ENCODE measurements at places on chromosomes 6 and 20.

DNA sequence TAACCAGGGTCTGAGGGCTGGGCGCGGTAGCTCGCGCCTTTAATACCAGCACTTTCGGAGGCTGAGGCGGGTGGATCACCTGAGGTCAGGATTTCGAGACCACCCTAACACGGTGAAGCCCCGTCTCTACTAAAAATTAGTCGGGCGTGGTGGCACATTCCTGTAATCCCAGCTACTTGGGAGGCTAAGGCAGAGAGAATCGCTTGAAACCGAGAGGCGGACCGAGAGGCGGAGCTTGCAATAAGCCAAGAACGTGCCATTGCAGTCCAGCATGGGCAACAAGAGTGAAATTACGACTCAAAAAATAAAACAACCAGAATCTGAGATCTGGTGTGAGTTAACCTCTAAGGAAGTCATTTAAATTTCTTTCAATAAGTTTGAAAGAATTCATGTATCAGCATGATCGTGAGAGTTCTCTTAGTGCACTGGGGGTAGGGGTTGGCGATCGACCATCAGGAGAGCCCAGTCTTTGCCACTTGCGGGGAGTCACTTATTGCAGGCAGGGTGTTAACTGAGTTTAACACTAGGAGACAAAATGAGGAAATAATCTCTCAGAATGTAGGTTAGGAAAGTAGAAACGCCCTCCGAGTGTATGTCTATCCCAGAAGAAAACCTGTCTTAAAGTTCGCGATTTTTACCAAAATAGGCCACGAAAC lies 206.5 kb upstream of the ZNF184 start:
- no peak for DNase-seq

DNA sequence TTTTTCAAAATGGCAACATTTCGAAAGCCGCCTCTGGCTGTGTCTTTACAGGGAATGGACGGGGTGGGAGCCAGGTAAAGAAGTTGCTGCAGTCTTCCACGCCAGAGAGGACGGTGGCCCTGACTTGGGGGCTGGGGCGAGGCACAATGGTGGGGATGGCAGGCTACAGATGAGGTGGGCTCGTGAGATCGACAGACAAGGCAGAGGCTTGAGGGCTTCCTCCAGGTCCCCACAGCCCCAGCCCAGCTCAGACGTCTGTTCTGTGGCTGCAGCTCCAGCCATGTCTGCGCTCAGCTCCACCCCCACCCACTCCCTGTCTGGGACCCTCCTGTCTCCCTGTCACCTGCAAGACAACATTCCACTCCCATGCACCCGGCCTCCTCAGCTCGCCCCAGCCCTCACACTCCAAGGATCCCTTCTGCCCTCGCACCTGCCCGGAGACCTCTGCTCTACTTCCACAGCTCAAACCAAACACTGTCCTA lies 7.4 kb upstream of the C20orf144 start:
- DNase-seq, result no peak

DNA sequence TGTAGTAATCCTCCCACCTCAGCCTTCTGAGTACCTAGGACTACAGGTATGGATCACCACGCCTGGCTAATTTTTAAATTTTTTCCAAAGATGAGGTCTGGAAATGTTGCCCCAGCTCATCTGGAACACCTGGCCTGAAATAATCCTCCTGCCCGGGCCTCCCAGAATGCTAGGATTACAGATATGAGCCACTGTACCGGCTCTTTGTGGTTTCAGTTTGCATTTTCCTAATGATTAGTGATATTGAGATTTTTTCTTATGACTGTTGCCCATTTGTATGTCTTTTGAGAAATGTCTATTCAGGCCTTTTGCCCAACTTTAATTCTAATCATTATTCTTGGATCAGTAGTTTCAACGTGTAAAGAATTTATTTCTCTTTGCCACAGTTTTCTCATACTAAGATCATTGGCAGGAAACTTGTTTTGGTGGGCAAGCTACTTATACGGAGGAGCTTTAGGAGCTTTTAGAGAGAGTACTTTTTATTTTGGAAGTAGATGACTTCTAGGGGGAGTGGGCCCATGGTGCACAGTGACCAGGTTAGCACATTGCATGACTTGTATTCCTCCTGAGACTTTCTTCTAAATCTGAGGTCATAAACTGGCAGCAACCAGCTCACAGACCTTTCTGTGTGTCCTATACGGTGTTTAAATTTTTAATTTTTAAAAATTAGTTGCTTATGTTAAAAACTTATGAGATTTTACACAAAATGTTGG lies 62.3 kb downstream of the STK4 start:
- no peak for DNase-seq

- peak; percentile 92 for DNase-seq
Observed at GRCh38 chr6:136289327-136289578, 393 bp downstream of the BCLAF1 start.

DNA sequence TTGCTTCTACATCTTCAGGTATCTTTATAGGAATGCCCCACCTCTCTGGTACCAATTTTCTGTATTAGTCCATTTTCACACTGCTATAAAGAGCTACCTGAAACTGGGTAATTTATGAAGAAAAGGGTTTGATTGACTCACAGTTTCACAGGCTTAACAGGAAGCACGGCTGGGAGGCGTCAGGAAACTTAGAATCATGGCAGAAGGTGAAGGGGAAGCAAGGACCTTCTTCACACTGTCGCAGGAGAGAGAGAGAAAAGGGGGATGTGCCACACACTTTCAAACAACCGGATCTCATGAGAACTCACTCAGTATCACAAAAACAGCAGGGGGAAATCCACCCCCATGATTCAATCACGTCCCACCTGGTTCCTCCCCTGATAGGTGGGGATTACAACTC lies 24.4 kb upstream of the LY86 start:
- no peak for DNase-seq
